Uterus (tissue), 4 donors: ENCODE measurements at places on chromosomes 13 and 19.
A peak's percentile ranks its signal among the peaks of the same experiment; 100 is the strongest.

DNA sequence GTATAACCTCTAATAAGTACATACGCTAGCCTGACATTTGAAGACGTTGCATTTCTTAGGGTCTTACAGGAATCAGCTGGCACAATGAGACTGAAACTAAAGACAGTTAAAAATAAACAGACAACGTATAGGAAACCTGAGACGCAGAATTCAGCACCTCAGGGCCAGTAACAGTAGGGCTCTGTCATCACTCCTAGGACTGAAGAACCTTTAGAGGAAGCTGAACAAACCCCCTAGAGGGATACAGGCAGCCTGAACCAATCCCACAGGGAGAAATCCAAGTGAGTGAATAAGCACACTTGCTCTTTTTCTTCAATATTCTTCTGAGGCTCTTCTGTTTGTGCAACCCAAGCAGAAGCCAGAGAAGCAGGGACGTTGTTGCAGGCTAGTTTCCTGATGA lies 53.9 kb upstream of the KLHL1 start:
- no peak for DNase-seq

GRCh38 chr13:95593462-95593861 lies 40.9 kb downstream of the CLDN10 start:
- DNase-seq, result no peak

- no peak for DNase-seq
Measured at GRCh38 chr13:20848944-20849343, 53.6 kb downstream of the XPO4 start.

DNA sequence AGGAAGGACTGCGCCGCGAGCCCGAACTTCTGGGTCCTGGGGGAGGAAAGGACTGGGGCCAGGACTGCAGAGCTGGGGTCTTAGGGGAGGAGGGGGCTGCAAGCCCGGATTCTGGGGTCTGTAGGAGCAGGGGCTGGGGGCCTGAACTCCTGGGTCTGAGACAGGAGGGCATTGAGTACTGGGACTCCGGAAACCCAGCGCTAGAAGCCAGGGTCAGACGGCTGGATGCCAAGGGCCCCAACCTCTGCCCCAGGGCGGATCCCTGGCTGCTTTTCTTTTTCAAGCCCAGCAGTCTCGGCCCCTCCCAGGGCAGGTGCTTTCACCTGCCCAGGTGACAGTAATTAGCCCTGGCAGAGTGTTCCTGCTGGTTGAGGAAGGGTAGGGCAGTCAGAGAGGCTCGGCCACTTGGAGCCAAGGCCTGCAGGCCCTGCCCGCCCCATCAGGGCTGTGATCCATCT lies 2.3 kb downstream of the MYH14 start:
- DNase-seq, result no peak

- DNase-seq, result no peak
Measured at GRCh38 chr13:44117816-44118215, 238.1 kb downstream of the LACC1 start.

DNA sequence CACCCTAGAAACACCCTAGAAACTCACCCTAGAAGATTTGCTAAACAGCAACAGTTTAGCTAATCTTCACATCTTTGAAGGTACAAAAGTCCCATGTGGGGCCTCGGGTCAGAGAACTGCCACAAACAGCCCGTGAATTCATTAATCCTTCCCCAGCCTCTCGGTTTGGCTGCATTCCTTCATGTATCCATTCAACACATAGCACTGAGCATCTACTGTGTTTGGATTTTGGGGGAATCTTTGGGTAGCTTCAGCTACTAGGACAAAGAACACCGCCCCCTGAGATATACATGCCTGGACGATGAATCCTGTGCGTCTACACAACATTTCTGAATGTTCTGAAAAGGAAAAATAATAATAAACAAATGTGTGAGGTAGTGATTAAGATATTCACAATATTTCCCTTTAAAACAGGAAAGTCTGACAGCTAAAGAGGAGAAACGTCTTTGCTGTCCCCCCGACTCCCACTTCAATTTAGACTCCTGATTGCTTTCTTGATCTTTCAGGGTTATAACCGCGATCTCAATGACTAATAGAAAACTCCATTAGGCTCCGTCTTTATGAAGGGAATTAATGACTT lies 63.5 kb downstream of the ALOX5AP start:
- no peak for DNase-seq

DNA sequence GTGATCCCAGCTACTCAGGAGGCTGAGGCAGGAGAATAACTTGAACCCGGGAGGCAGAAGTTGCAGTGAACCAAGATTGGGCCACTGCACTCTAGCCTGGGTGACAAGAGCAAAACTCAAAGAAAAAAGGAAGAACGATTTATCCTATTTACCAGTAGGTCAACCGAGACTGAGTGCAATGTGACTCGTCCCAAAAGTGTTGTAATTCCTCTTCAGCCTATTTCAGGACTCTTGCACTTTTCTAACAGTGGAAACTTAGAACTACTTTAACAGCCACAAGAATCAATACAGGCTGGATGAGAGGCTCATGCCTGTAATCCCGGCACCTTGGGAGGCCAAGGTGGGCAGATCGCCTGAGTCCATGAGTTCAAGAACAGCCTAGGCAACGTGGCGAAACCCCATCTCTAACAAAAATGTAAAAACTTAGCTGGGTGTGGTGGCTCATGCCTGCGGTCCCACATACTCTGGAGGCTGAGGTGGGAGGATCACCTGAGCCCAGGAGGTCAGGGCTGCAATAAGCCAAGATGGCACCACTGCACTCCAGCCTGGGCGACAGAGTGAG lies 4.3 kb upstream of the NR1H2 start:
- no peak for DNase-seq

DNA sequence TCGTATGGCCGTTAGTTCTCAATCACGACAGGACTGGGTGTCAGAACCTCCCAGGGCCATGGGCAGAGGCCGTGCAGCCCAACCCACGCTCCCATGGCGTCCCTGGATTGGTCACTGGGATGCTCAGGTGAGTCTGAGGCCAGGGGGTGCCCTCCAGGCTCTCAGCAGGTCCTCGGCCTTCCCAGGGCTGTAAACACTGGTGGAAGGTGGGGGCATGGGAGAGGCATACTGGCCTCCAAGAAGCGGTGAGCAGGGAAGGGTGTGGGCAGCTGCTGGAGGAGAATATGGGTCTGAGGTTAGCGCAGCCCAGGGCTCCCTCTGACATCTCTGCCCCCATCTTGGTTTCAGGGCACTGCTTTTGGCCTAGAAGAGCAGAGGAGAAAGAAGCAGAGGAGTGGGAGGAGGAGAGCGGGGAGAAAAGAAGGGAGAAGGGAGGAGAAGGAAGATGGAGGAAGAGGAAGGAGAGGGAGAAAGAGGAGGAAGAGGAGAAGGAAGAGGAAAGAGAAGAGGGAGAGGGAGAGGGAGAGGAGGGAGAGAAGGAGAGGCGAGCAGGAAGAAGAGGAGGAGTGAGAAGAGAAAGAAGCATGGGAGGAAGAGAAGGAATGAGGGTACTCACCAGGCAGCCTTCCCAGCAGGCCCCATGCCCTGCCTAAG lies 62.3 kb downstream of the CEBPG start:
- DNase-seq, result no peak

- no peak for DNase-seq
Measured at GRCh38 chr19:45321848-45322247, 827 bp downstream of the CKM start.

GRCh38 chr13:49953560-49953959 lies 17.4 kb upstream of the SPRYD7 start:
- no peak for DNase-seq

DNA sequence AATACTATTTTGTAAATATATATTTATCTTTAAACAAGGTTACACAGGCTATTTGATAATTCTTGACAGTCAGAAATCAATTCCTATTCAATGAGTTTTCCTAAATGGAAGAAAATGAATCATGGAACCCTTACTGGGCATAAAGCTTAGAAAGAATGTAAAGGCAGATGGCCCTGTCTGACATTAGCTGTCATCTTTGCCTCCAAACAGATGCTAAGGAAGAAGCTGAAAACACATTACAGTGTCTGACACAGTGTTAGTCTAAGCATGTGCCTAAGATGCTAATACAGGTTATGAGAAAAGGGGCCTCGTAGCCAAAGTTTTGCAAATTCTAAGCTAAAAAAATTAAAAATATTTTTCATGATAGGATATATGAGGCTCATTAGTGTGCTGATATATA lies 112.8 kb downstream of the ITGBL1 start:
- DNase-seq, result no peak

GRCh38 chr13:109630271-109630670 lies 156.1 kb downstream of the IRS2 start:
- DNase-seq, result no peak

GRCh38 chr19:3505598-3506383 lies at the start of gene FZR1:
FZR1 (plus strand) TSS chr19:3506311; CDS start chr19:3522990, 16,679 bp downstream.
- DNase-seq, result peak; percentile 99

DNA sequence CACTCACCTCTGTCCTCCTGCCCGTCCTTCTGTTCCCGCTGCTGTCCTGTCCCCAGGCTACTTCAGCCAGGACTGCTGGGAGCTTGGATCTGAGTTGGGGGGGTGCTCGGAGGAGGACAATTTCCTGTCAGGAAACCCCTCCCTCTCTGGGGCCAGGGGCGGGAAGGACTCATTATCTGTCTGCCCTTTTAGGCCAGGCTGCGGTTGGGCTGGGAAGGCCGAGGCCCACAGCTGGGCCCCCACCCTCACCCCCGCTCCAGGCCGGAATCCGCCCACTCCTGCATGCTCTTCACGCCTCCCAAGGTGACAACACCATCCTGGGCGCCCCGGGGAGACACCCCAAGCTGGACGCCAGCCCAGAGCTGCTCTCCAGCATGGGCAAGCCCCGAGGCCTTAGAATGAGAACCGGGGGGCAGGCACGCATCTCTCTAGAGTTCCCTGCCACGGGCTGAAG lies at the start of gene EXOC3L2:
Gene EXOC3L2, minus strand, starts transcription at position 74 of the 454 bp plus-strand sequence. CDS start 6,362 bp downstream, outside the sequence.
- no peak for DNase-seq

DNA sequence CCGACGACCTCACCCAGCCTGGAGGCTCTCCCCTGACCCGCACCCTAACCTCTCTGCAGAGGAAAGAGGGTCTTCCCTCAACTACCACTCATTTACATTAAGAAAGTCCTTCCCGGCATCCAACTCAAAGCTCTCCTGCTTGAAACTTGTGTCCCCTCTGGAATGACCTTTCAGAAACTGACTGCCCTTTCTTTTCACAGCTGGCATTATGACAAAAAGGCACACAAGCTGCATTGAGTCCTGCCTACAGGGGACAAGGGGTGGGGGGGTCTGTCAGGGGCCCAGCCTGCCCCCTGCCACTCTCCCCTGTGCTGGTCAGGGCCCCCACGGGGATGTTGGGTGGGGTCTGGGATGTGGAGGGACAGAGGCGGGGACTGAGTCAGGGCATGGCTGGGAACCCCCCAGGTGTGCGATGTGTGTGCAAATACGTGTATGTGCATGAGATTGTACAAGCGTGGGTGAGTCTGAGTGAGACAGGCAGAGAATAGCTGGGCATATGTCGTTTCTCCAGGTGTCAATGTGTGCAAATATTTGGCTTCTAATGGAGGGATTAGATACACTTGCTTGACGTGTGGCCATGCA lies 2.0 kb downstream of the COL5A3 start:
- DNase-seq, result no peak

- DNase-seq, result no peak
Measured at GRCh38 chr13:62997696-62998095, 1582.0 kb upstream of the PCDH20 start.

- DNase-seq, result no peak
Measured at GRCh38 chr19:7846155-7846646, 16.2 kb downstream of the EVI5L start.

DNA sequence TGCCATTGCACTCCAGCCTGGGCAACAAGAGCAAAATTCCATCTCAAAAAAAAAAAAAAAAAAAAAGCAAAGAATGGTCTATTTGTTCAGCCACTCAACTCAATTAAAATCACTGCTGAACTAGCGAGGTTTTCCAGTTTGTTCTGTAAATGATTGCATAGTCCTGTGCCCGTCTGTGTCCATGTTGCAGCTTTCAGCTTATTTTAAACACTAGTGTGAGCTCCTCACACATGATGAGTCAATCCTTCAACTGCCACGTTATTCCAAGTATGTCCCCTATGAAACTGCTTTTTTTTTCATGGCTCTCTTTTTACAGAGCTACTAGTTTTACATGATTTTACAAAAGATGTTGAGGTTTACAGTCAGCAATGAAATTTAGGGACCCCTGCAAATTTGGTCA lies 12.2 kb downstream of the SUGP2 start:
- DNase-seq, result no peak

- DNase-seq, result peak; percentile 30
Measured at GRCh38 chr19:35715981-35716800, 1.6 kb upstream of the KMT2B start.

GRCh38 chr13:24254146-24254841 lies 55.1 kb upstream of the C1QTNF9 start:
- DNase-seq, result no peak

- no peak for DNase-seq
Measured at GRCh38 chr13:62320129-62321108, 904.8 kb upstream of the PCDH20 start.

DNA sequence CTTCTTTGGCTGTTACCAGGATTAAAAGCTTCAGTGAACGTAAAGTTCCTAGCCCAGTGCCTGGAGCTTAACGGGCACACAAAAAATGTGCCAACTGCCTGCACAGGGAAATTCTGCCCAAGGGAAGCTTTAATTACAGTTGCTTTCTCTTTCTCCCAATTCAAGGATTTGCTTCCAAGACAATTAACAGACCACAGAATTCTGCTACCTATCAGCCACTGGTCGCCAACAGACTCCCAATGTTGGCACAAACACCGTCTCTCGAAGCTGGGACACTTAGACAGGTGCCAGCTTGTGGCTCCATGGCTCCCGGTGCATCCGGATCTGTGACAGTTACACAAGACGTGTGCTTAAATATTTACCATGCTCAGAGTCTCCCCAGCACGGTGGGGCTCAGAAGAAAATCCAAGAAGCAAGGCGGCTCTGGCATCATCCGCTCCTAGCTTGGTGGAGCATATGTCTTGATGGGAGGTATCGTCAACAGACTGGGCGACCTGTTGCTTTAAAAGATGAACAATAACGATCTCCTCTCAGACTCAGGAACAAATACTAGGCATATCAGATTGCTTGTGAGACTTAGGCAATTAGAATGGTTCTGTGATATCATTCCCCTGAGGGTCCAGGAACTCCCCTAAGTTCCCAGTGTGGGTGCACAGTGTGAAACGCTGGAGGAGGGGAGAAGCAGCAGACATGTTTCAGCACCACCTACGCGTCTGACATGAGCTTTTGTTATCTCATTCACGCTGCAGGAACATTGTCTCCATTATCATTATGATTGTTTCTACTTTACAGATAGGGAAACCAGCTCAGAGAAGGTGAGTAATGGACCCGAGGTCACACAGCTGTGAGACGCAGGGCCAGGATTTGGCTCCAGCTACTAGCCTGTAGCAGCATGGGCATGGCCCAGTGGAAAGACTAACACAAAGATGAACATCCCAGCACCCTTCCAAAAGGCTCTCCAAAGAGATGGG lies 61.6 kb downstream of the ALOX5AP start:
- no peak for DNase-seq
